ENCODE measurements at places on chromosomes 13 and 19. TPM values are rescaled to one million over a fixed set of nuclear protein-coding genes. Genes with fewer than 3 reads are reported as not detected.

DNA sequence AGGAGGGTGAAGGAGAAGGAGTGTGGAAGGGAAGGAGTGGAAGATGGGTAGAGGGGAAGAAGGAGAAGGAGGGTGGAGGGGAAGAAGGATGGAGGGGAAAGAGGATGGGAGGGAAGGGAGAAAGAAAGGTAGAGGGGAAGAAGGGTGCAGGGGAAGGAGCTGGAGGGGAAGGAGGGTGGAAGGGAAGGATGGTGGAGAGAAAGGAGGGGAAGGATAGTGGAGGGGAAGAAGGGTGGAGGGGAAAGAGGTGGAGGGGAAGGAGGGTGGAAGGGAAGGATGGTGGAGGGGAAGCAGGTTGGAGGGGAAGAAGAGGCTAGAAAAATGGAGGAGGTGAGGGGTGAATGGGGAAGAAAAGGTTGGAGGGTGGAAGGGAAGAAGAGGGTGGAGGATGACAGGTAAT lies 927.9 kb downstream of the UQCRFS1 start:
- DNase-seq: no peak

- DNase-seq: no peak
Observed at GRCh38 chr13:92433963-92434362, 792.6 kb upstream of the GPC6 start.

- no peak for DNase-seq
Observed at GRCh38 chr13:82480415-82480814, 1401.9 kb downstream of the SLITRK1 start.

NLRP4 gene
- total RNA-seq: not detected

DNA sequence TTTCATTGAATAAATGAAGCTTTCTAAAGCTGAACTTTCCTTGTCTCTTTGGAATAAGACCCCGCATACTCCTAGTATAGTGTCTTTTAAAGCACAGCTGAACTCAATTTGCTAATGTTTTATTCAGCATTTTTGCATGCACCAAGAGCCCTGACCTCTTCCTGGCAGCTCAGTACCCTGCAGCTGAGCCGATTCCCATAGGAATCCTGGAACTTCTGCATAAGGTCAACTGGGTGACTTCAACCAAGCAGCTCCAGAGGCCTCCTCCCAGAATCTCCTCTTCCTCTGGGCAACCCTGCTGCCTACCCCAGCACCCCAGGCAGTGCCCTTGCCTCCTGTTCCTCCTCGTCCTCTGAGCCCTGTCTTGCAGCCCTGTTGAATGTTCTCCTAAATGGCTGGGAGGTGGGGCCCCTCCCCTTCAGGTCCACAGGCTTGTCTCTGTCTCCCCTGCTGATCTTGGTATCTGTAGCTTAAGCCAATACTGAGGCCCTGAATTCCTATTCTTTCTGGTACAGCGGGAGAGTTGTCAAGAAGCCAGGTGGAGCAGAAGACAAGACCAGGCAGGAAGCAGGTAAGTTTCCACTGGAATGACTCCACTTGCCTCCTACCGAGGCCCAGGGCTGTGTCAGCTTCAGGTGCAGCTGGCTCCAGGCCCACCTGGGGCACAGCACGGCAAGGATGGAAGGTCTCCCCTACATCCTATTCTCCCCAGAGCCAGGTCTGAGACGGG lies 23.6 kb upstream of the CCDC124 start:
- DNase-seq: no peak

PROSER3 gene
- total RNA-seq: 49.4 TPM
